ENCODE measurements at places on chromosomes 6 and 20.

- no peak for DNase-seq
These were observed 738.6 kb upstream of the ADGRB3 start for GRCh38 chr6:67896476-67896875.

DNA sequence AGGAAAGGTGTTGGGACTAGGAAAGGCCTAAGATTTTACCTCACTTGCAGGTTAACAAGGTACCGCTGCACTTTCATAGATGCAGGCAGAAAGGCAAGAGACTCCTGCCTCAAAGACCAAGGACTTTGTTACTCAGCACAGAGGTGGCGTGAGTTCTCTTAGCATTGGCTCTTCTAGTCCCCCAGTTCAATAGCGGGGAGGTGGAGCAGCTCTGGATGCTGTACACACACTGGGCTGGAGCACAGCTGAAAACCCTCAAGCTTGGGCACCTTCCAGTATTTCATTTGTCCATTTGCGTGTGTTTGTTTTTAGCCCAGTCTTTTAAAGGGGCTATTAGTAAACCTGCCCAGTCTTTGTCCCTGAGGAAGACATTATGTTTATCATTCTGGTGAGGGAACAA, 345.2 kb downstream of the FARS2 start:
- no peak for DNase-seq

DNA sequence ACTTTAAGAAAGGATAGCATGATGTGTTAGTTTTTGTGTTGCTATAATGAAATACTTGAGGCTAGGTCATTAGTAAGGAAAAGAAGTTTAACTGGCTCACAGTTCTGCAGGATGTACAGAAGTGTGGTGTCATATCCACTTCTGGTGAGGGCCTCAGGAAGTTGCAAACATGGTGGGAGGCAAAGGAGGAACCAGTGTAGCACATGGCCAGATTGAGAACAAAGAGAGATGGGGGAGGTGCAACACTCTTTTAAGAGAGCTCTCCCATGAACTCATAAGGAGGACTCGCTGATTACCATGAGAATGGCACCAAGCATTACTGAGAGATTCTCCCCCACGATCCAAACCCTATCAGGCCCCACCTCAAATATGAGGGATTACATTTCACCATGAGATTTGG, 265.4 kb downstream of the RIMS1 start:
- DNase-seq, result no peak

GRCh38 chr6:113067612-113068275, 720.6 kb downstream of the RFPL4B start:
- DNase-seq, result peak; percentile 74

- DNase-seq, result no peak
These were observed 19.6 kb downstream of the JAG1 start for GRCh38 chr20:10654250-10654610.

- DNase-seq, result no peak
These were observed 3.9 kb upstream of the ZNF831 start for GRCh38 chr20:59159493-59160376.

GRCh38 chr6:43435682-43436437, 8.5 kb downstream of the ABCC10 start:
- DNase-seq, result no peak

DNA sequence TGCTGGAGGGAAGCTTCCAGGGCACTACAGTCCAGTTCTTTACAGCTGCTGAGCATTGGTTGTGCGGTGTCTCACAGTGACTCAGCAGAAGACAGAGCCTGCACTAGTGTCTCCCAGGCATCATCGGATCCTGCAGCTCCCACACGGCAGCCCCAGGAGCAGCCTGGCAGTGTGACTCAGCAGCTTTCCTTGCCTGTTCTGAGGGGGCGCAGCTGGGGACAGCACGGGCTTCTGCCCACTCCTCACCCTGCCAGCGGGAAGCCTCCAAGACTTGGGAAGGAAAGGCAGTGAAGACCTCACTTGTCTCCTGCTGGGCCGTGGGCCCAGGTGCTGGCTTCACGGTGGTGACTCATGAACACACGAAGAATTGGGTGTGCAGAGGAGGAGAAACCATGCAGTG, 165.4 kb downstream of the SYNDIG1 start:
- peak; percentile 95 for DNase-seq

GRCh38 chr6:18753076-18753475, 365.9 kb downstream of the RNF144B start:
- no peak for DNase-seq

DNA sequence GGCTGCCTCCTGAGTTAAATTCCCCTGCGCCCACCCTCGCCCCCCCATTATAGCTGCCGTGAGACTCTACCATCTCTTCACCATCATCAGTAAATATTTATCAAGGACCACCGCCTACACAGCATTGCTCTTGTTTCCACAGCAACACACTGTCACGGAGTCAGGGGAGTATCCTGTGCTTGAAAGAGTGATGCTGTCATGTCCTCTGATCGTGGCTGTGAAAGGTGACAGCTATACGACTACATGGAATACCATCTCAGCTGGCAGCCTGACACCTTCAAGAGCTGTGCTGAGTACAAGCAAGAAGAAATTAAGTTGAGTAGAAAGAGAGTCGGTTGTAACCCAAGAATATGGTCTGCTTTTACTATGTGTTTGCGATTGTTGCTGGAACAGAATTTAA, 3.4 kb downstream of the PTPRT start:
- DNase-seq, result no peak

GRCh38 chr6:135251498-135252441, 70.7 kb downstream of the MYB start:
- peak; percentile 76 for DNase-seq

DNA sequence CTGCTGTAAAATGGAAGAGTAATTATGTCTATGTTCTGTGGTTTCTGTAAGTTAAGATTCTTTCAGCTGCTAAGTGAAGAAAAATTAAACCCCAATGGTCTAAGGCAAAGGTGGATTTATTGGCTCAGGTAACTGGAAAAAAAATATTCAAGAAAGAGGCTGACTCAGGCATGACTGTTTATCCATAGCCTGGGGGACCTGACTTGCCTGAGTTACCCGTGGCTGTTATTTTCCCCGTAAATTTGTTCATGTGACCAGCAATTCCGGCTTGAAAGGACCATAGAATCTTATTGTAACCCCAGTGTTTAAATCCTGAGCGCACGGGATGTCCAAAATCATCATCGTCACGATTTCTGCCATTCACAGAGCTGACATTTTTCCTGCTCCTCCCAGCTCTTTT, 32.3 kb upstream of the SULF2 start:
- no peak for DNase-seq

DNA sequence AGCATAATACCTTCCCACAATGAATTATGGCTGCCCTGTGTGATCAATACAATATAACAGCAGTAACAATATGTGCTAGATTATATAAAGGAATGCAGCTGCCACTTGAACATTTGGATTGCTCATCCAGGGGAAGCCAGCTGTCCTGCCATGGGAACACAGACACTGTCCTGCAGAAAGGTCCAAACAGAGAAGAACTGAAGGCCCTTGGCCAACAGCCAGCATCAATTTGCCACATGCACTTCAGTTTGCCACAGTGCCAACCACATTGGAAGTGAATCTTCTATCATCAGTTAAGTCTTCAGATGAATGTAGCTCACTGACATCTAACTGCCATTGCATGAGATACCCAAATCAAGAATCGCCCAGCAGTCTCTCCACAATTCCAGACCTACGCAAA, 332.4 kb downstream of the PRKN start:
- no peak for DNase-seq

DNA sequence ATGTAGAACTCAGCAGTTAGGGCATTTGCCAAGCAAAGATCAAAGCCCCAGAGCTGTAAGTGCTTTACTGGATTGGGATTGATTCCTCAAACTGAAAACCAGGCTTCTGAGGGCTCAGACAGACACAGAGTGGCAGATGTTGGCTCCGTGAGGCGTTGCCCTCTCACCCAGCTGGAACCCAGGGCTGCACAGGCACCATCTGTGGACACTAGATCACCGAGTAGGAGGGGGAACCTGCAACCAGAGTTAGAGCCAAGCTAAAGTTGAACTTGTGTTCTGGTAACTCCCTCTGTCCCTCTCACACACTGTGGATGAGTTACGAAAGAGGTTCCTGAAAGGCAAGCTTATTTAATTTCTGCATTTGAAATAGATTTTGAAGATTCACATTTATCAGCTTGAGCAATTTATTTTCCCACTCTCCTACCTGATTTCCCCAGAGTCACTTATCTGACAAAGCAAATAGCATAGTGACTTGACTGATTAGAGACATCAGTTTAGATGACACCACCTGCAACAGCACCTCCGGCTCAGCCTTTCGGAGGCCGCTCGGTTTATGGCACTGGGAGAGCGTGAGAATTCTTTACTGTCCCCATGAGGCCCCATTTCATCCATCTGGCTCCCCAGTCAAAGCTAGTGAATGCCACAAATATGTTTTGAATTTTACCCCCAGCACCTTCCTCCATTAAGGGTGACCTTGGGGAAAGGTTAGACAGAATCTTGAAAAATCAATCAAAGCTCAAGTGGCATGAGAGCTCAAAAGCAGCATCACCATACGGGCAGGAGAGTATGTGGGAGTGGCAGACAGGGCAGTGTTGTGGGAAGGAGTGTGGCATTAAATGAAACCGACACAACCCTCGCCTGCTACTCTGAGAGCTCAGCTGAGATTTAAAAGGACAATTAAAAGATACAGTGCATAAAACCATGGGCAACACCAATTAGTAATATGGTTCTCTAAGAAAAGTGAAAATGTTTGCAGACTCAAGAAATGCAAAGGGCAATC, 48.5 kb downstream of the RPF2 start:
- no peak for DNase-seq

DNA sequence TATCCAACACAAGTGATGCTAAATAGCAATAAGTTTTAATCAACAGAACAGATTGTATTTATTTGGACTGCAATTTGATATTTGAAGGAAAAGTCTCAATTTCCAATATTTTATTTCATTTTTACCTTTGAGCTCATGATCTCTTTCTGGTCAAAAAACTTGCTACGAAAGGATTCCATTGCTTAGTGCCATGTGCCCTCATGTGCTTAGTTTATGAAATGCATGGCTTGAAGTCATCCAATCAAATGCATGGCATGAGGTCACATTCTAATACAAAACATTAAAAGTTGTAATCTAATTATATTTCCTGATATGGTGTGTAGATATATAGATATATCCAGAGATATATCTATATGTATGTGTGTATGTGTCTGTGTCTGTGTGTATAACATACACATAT, 321.2 kb upstream of the ADGRB3 start:
- no peak for DNase-seq

DNA sequence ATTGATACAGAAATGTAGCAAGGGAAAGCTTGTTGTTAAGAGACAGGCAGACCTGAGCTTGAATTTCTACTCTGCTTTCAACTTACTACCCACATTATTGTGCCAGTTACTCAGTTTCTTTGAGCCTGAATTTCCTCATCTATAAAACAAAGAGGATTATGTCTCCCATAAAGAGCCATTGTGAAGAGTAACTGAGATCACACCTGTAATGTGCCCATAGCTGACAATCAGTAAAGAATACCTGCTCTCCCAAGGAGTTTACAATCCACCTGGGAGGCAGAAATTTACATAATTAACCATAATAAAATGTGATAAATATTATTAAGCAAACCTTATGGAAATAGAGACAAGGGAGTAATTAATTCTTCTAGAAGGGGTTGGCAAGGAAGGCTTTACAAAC, 204.9 kb downstream of the EPM2A start:
- no peak for DNase-seq

GRCh38 chr6:145602726-145603326, 132.5 kb downstream of the EPM2A start:
- DNase-seq, result no peak

GRCh38 chr20:22339091-22339881, 245.1 kb downstream of the FOXA2 start:
- peak; percentile 47 for DNase-seq

- no peak for DNase-seq
These were observed 260.3 kb downstream of the ALDH8A1 start for GRCh38 chr6:134689641-134690040.

- peak; percentile 72 for DNase-seq
These were observed 18.0 kb upstream of the CSNK2A1 start for GRCh38 chr20:561437-562231.

GRCh38 chr20:43534791-43535350, 24.0 kb upstream of the SGK2 start:
- DNase-seq, result no peak

- no peak for DNase-seq
These were observed 18.4 kb downstream of the GMPR start for GRCh38 chr6:16256781-16257180.

DNA sequence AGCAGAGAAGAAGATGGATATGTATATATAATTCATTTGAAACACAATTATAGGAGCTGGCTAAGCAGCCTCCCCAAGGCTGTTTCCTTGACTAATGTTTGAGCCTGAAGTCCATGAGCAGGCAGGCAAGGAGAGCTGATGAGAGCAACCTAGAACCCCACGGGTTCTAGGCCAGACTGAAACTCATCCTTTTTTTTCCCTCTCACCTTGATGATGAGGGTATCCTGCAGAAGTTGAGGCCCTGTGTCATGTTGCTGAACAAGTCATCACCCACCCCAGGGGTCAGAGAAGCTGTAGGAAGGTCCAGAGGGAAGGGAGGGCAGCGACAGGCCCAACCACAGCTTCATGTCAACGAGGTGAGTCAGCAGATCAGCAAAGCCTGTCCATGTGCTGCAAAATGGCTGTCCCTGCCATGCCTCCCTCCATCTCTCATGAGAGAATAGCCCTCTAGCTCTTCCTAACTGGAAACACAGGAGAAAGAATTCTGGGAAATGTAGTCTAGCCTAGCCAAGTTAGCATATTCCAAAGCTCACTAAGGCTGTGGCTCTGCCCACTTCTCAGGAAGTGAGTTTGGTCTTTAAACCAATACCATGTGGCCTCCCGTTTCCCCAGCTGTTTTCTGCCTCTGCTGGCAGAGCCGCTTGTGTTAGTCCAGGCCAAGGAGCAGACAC, 91.3 kb upstream of the DTNBP1 start:
- DNase-seq, result peak; percentile 82

DNA sequence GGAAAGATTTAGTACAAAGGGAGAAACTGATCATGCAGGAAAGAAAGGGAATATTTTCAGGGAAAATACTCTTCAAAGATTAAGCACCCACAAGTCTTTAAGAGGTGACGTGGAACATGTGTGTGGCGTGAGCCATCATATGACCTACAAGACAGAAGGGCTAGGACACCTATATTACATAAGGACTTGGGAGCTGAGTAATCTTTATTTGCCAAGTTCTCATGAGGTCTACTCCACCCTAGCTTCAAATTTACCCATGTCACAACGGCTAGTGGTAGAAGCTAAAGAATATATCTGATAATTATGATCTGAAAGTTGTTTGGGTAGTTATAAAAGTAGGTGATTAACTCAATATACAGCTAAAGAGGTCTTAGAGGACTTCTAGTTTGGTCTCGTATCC, 167.8 kb downstream of the GJA10 start:
- DNase-seq, result no peak
